ENCODE measurements at places on chromosomes 6 and 20.

DNA sequence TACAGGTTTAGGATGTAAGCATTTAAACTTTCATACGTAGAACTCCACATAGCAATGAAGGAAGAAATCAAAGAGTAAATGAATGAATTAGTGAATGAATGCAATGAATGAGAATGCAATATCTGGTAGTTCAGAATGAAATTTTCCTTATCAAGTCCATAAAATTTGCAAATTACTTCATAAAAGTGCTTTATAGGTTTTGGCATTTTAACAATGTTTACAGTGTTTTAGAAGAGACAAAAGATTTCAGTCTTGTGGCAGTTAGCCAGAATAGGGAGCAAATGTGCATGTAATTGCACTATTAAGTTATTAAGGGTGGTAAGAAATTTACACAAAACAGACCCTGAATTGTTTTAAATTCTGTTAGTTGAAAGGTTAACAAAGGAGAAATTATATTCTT is 739.4 kb upstream of the FLRT3 start:
- no peak for DNase-seq

DNA sequence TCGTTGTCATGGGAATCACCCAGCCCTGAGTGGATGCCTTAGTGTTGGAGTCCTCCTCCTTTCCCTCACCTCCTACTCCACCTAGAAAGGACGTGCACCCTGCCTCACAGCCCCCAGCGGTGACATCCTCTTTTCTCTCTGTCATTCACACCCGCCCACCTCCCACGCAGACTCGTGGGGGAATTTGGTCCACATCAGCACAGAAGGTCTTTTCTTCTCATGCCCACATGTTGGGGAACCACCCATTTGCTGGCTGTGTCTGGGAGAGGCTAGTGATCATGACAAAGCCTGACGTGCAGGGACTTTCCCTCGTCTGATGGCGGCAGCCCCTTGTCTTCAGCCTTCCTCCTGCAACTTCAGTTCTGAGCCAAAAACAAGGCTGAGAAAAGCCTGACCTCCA is 96.0 kb upstream of the CNKSR3 start:
- DNase-seq = no peak

- no peak for DNase-seq
Measured at GRCh38 chr20:6855104-6855503, 87.6 kb downstream of the BMP2 start.

DNA sequence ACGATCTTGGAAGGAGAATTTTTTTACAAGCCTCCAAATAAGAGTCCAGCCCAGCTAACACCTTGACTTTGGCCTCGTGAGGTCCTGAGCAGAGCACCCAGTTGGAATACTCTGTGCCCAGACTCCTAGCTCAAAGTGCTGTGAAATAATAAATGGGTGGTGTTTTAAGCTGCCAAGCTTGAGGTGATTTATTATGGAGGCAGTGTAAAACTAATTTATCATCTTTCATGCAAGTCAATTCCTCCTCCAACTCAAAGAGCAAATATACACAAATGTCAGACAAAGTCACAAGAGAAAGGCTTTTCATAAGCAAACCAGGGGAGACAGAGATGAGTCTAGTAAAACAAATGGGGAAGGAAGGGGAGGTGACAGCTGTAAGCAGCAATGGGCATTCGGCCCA is 12.7 kb downstream of the ABT1 start:
- no peak for DNase-seq

DNA sequence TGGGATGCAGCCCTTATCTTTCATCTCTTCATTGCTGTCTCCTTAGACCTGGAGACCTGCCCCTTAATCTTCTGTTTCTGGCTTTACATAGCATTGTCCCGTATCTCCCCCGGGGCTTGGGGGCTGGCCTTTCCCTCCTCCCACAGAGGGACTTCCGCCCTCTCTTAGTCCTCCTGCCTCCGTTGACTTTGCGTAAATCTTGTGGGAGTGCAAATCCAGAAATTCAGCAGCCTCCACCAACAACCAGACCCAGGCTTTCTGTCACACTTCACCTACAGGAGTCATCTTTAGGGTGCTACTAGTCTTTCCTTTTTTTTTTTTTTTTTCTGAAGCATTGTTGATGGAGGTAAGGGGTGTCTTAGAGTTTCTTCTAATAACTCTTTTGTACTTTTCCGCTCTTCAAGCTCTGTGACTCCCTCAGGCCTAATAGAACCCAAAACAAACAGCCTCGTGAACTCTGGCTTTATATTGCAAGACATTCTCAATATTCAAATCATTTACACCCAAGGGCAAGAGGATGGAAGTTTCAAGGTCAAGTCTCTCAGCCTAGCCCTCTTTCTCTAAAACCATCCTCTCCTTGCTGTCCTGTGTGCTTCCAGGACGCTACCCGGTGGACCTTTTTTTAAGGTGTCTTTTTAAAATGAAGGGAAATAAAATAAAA is 66.2 kb downstream of the RREB1 start:
- DNase-seq = no peak

- DNase-seq = no peak
Measured at GRCh38 chr6:64547594-64548268, 912.1 kb downstream of the PHF3 start.

DNA sequence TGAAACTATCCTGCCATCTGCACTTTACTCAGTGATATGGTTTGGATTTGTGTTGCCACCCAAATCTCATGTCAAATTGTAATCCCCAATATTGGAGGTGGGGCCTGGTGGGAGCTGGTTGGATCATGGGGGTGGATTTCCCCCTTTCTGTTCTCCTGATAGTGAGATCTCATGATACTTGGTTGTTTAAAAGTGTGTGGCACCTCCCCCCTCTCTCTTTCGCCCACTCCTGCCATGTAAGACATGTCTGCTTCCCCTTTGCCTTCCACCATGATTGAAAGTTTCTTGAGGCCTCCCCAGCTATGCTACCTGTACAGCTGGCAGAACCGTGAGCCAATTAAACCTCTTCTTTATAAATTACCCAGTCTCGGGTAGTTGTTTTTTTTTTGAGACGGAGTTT is 18.0 kb downstream of the PIGT start:
- no peak for DNase-seq

- no peak for DNase-seq
Measured at GRCh38 chr6:28522594-28523240, 3.0 kb upstream of the GPX5 start.

All from ecto neural progenitor cell (in vitro differentiated cells).